NCI-H1436 (cell line): ENCODE measurements at places on chromosomes 12 and 14.

GRCh38 chr14:96002498-96002884 is 36.7 kb upstream of the C14orf132 start:
- DNase-seq, result no peak

DNA sequence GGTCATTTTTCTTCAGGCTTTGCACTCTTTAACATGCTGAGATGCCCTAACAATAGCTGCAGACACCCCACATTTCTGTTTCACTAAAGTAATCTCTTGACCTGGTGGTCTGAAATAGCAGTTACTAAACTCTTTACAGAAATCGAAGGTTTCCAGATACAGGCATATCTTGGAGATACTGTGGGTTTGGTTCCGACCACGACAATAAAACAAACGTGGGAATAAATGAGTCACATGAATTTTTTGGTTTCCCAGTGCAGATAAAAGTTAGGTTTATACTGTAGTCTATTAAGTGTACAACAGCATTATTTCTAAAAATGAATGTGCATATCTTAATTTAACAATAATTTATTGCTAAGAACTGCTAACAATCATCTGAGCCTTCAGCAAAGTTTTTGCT is 208.7 kb downstream of the EGLN3 start:
- no peak for DNase-seq

GRCh38 chr12:9334041-9334692 is 126.0 kb upstream of the PZP start:
- DNase-seq, result no peak

GRCh38 chr12:92556637-92557421 is 146.0 kb upstream of the PLEKHG7 start:
- DNase-seq, result no peak

GRCh38 chr12:57793920-57794319 is 11.3 kb downstream of the TSFM start:
- no peak for DNase-seq

DNA sequence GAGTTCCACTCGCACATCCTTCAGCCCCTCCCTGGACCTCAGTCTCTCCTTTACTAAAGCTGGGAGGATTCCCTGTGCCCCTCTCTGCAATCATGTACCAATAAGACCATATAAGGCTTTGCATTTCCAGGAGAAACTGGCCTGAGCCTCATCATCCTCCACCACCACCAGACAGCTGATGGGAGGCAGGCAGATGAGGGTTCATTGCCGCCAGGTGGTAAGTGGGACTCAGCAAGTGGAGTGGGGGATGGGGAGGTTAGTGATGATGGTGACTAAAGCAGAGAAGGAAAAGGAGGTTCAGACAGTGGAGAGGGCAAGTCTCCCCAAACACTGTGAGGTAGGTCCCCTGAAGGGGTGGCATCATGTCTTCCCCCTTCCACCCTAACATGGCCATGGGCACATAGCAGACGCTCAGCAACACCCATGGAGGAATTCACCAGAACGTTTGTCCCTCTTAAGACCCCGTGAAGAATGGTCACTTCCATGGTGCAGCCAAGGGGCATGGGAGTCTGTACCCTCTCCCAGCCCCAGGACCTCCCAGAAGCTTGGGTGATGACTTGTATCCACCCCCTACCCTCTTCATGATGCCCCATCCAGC is 4.5 kb upstream of the TNFRSF1A start:
- no peak for DNase-seq

- no peak for DNase-seq
These were observed 5.7 kb downstream of the RAB35 start for GRCh38 chr12:120110550-120111501.

DNA sequence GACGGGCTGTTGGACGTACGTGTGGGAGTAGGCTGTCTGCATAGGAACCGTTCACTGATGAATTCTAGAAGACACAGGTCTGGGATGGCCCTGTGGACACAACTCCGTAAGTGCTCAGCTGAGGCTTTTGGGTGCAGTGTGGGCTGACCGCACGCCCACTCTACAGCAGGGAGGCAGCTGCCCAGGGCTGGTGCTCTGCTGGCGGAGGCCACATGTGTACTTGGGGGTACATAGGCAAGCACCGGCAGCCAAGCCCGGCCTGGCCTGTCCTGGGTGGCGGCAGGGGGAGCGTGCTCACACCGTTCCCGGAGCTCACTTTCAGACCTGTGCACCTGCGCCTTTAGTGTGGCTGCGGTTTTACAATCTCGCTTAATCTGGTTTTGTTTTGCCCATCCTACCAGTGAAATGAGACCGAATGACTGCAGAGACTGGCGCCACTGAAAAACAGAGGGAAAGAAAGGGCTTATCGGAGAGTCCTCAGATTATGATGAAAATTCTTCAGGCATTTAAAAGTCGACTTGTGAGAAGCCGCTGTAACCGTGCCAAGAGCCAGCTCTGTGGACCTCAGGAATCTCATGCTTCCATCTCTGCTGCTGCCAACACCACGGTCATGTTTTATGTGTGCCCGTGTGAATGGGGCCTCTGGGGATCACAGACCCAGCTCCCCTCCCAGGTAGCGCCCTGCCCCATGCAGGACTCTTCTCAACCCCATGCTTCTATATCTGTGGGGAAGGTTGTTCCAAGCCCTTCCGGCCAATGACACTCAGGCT is 45.8 kb downstream of the SSH1 start:
- DNase-seq, result no peak

- no peak for DNase-seq
These were observed 216.7 kb upstream of the SSTR1 start for GRCh38 chr14:37991027-37991426.

GRCh38 chr12:115457798-115458197 is 773.8 kb upstream of the TBX3 start:
- no peak for DNase-seq

DNA sequence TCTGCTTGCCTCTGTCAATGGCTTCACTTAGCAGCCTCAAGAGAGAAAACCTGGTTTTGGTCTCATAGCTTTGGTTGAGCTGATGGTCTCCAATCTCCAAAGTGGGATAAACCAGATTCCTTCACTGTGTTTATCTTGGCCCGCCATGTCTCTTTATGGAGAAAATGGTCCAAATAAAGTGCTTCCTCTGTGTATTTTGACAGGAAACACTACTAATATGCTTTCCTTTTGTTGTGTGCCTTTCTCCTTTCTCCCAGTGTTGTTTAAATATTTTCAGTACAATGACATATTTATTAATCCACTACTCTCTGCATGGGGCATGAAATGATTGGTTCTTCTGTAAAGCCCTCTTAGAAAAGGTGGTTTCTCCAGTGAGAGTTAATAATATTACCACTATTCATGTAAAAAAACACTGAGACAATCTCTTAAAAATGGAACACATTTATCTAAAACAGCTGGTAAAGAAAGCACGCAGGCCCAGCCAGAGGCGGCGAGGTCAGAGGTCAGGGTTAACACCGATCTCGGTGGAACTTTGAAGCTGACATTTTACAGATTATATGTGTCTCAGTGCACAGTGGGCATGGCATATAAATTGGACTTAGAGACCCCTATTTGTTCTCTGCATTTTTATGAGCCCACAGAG is 24.2 kb downstream of the TMEM30B start:
- DNase-seq, result no peak

DNA sequence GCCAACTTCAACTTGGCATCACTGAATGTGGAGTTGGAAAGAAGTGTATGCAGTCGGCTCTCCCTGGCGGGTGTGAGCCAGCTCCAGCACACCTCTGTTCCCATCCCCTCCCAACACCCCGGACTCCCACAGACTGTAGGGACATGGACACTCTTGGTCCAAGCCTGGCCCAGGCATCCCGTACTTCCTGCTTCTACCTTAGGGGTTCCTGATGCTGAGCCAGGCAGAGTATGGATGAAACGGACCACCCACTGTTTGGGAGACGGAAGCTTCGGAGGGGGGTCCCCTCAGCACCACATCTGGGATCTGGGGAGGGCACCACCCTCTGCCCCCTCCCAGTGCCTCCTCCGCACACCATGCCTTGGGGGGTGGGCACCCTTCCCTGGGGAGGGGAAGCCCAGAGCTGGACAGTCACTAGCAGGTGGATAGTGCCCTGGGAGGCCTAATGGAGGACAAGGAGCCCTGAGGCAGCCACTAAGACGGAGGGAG is 62.0 kb downstream of the LGMN start:
- no peak for DNase-seq

- no peak for DNase-seq
These were observed 826 bp upstream of the HOXC6 start for GRCh38 chr12:54027442-54027786.

DNA sequence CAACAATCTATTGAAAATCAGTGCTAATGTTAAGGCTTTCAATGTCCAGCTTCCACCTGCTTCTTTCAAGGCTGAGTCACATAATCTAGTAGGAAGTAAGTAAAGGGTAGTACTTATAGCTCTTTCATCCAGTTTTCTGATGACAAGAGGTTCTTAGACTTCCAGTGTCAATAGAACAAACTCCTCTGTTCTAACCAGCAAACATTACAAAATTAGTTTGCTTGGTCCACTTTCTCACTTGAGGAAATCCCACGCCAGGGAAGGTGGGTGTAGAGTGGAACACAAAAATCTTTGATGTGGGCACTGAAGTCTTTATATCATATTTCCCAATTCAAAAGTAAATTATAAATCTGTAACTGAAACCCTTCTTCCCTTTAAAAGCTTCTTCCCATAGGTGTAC is 2.6 kb downstream of the NPC2 start:
- DNase-seq, result no peak

- DNase-seq, result no peak
These were observed 192.0 kb downstream of the SYT10 start for GRCh38 chr12:33247625-33248024.

DNA sequence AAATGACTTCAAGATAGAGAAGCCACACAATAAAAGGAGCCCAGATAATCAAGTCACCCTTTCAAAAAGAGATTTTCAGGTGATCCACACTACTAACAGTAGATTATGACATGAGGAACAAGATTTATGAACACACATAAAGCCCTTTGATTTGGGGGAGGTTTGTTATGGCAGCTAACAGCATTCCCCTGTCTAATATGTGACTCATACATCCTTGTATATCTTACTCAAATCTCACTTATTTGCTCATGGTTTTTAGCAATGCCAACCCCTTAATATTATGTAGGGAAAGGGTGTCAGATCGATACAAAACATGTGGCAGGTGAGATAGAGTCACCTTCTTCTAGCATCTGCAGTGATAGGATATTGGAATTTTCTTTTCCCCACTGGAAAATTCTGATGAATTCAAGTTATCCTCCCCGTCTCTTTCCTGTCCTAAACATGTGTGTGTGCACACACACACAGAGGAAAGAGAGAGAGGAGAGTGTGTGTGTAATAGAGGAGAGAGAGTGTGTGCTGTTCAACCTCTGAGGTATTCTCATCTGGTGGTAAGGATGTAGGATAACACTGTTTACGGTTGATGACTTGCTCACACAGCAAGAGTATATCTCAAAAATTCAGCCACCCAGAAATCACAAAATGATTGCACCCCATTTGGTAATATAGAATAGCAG is 319.9 kb downstream of the KCNC2 start:
- DNase-seq, result no peak

- DNase-seq, result no peak
These were observed 139.3 kb upstream of the PRMT8 start for GRCh38 chr12:3351731-3352130.

- DNase-seq, result no peak
These were observed 6.8 kb downstream of the OR11G2 start for GRCh38 chr14:20197459-20197858.

GRCh38 chr12:116087962-116088361 is 189.5 kb downstream of the MED13L start:
- DNase-seq, result no peak

DNA sequence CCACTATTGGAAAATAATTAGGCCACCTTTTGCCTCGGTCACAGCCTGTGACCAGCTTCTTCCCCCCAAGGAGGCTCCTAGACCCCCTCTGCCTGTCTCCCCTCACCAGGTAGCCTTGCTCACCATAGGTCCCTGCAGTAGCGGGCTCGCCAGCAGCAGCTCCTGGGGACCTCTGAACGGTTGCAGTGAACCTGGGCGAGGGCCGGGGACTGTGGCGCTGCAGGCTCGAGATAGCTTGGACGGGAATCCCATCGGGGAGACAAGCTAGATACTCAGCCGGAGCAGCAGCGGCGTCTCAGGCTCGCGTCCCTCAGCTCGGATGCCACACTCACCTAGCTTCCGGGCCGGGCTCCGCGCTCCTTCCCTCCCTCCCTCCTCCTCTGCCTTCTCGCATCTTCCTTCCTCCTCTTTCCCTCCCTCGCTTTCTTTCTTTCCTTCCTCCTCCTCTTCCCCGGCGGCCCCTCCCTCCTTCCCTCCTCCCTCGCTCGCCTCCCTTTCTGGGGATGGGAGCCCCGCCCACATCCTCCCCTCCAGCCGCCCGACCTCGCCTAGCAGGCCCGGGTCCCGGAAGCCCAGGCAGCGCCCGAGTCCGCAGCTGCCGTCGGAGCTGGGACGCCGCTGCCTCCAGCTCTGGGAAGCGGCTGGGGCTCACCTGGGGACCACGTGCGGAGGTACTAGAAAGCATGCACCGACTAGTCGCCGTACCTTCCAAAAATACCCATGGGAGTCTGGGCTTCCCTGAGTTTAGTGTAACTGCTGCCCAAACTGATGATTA is at the start of gene BMP4:
BMP4 (minus strand) TSS at position 399 of the 775 bp plus-strand sequence. CDS start 4,603 bp downstream, outside the sequence.
- DNase-seq, result no peak

DNA sequence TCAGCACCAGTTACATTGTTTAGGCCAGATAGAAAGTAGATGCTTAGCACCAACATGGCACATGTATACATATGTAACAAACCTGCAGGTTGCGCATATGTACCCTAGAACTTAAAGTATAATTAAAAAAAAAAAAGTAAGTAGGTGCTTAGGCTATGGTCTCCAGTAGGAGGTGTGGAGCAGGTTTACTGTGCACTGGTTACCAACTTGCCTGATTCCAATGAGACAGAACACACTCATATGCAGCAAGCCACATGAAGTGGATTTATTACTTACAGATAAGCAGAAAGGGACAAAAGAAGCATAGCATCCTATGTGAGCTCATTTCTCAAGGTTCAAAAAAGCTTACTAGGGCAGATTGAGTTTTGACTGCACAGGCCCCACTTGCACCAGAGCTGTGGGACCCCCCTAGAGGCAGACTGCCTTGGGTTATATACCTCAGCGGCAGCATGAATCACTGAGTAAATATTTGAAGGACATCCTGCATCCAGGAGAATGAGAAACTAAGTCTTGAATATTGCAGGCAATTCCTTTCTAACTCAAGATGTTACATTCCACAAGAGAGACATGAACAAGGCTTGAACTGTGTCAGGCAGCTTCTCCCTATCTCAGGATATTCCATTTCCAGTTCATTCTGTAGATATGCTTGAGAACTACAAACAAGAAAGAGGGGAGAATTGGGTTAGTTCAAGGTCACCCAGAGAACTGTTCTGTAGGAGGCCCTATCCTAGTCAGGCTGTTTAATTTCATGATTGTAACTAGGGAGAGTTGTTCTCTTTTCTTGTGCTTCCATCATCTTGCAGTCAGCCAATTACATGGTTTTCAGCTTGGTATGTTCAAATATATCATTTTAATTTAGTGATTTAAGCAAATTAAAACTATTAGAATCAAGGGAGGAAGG is 30.1 kb downstream of the LRFN5 start:
- no peak for DNase-seq

GRCh38 chr14:78982551-78982950 is 812.4 kb downstream of the NRXN3 start:
- no peak for DNase-seq

- DNase-seq, result no peak
These were observed 193.6 kb upstream of the NUDT4 start for GRCh38 chr12:93183940-93184671.
